ENCODE measurements at places on chromosomes 6 and 20.

DNA sequence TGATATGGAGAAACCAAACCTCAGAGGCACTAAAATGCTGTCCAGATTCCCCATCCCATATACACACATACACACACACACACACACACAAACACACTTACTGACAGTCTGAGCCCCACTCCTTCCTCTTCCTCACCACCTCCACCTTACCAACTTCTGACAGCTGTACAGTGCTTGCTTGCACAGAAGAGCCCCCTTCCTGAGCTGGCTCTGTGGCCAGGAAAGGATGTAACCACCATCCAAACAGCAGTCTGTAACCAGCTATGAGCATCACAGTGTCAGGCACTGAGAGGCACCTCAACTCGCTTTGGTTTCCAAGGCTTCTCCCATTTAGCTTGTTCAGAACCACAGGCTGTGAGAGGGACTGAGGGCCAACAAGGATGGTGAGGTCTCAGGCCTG, 5.9 kb upstream of the C6orf136 start:
- DNase-seq: no peak

DNA sequence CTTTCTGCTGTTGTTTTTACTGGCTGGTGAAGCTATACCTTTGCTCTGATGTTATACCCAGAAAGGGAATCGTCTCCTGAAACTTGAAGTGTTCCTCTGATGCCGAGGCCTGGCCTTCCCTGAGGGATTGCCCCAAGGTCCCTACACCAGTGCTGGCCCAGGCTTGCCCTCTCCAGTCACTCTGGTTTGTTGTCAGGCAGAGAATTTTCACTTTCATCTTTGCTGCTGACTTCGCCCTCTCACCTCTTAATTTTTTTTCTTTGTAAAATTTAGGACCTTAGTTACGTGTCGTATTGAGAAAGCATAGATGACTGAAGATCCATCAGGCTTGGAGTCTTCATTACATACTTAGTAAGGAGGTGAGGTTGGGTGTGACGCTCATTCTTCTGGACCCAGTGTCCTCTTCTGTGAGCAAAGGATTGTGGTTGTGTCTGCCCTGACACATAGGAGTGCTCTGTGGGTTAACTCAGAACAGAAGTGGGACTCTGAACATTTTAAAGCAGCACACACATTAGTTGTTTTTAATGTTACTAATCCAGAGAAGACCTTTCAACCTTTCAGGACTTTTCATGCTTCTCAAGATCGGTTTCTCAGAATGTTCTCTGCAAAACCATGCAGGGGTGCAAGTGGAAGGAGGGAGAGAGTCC, 45.4 kb downstream of the TULP4 start:
- DNase-seq: no peak

GRCh38 chr6:77511860-77512259, 48.6 kb upstream of the HTR1B start:
- no peak for DNase-seq

DNA sequence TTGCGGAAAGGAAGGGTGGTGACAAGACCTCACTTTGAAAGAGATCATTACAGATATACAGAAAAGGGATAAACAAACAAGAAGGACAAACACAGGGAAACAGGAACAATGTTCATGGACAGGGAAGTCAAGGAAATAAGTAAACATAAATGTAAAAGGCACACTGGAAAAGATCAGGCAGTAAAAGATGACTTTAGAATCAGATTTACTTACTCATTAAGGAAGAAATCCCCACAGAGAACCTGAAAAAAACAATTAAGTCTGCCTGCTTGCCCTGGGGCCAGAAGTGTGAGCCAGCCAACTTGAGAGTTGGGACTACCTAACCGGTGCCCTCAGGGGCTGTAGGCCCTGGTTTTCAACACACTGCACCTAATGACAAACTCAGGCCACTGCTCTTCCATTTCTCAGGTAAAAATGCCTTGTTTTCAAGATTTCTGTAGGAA, 1.7 kb downstream of the APMAP start:
- no peak for DNase-seq

- no peak for DNase-seq
Observed at GRCh38 chr6:98894810-98895209, 52.9 kb downstream of the FBXL4 start.

DNA sequence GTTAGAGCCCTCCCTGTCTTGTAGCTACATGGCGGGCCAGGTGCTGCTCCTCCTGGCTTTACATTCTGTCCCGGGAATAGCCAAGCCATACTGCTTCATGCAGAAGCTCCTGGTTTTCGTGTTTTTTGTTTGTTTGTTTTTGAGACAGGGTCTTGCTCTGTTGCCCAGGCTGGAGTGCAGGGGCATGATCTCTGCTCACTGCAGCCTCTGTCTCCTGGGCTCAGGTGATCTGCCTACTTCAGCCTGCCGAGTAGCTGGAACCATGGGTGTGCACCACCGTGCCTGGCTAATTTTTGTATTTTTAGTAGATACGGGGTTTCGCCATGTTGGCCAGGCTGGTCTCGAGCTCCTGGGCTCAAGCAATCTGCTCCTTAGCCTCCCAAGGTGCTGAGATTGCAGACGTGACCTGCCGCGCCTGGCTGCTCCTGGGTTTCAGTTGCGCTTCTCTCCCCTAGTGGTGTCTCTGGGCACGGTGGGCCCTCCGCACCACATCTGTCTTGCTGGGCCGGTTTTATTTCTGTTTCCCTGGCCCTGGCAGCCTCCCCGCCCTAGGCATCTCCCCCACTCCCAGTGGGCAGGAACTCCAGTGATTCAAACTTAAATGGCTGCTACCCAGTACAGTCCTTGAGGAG, 12.9 kb downstream of the CDYL start:
- no peak for DNase-seq

- no peak for DNase-seq
Observed at GRCh38 chr20:32449890-32450401, 91.8 kb downstream of the ASXL1 start.

DNA sequence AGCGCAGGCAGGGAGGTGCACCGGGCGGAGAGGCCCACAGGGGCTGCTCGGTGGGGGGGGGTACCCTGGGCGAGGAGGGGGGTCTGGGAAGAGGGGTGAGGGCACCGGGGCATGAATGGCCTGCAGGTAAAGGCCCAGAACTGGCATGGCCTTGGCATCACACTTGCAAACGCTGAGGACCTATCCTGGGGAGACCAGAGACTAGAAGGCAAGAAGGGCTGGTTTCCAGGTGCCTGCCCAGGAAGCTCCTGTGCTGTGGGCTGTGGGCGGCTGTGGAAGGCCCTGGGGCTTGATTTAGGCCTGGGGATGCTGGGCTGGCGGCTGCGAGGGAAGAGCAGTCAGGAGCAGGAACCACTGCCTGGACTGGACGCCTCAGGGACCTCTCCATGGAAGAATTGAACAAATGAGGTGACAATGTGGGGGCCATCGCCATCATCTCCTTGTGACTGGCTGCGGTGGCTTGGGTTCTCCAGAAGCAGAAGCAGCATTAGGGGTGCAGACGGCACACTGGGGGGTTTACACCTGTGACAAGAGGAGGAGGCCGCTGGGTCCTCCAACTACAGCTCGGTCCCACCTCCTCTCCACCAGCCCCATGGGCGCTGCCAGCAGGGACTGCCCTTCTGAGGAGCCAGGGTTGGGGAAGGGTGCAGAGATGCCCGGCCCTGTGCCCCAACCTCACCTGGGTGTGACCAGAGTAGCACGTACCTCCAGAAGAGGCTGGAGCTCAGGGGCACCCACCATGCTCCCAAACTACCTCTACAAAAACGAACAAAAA, 32.1 kb upstream of the IRF4 start:
- DNase-seq: no peak

DNA sequence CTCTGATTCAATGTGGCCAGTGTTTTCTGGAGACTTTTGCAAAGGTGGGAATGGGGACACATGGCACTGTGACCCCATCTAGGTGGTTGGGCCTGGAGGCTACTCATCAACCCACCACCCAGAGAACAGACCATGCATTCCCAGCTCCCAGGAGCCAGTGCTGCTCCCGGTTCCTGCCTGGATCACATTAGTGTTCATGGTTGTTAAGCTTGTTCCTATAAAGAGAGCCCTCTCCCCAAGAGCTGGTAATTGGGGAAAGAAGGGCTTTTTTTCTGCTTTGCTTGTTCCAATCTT, 102.0 kb downstream of the PHACTR3 start:
- DNase-seq: no peak

DNA sequence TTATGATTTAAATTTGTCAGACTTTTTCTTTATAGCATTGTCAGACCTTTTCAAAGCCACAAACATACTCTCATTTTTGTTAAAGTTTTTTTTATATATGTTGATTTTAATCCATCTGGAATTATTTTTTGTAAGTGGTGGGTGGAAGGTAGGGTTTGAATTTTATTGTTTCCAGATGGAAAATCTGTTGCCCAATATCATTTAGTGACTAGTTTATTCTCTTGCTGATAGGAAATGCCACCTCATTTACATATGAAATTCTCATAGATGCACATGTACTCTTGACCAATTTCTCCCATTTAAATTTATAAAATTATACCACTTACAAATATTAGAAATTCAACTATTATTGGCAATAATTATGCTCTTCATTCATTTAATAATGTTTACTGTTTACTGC, 52.1 kb upstream of the PLCB1 start:
- DNase-seq: no peak

GRCh38 chr20:8435285-8436035, 303.4 kb downstream of the PLCB1 start:
- no peak for DNase-seq

Data from activated naive CD4-positive, alpha-beta T cell treated with Interleukin-2 at 50 U/mL for 16 hours (primary cell).